ENCODE measurements at places on chromosomes 13 and 19. TPM values are rescaled to one million over a fixed set of nuclear protein-coding genes. Genes with fewer than 3 reads are reported as not detected.

Gene CD79A
- total RNA-seq: not detected

Gene ATCAY
- not detected for total RNA-seq

Gene CCDC169
- total RNA-seq: 3.7 TPM

Gene OR7D2
- total RNA-seq: not detected

Gene NKPD1
- total RNA-seq: 0.15 TPM

Gene TLE2
- 1.1 TPM for total RNA-seq

Gene PSG3
- not detected for total RNA-seq

Gene LILRB2
- total RNA-seq: not detected

Gene LRRC25
- total RNA-seq: not detected

Gene C1QTNF9B
- not detected for total RNA-seq

Gene GSX1
- not detected for total RNA-seq

Gene ZNF726
- 4.0 TPM for total RNA-seq

Gene CASP14
- total RNA-seq: not detected

Gene NLRP5
- not detected for total RNA-seq

Gene TPM4
- 555 TPM for total RNA-seq

Gene CSNK1A1L
- total RNA-seq: not detected

Gene PROZ
- not detected for total RNA-seq

Gene KRTDAP
- total RNA-seq: not detected

Gene VASP
- total RNA-seq: 71.2 TPM

Gene LGALS14
- not detected for total RNA-seq

Gene ZNF578
- total RNA-seq: 1.00 TPM

Gene CGB2
- total RNA-seq: 0.46 TPM

Gene PINLYP
- total RNA-seq: 6.3 TPM

Gene ACTMAP
- 1.7 TPM for total RNA-seq

Gene NOTCH3
- total RNA-seq: 2.0 TPM

Gene FUT1
- 1.1 TPM for total RNA-seq

Gene KLF12
- 6.7 TPM for total RNA-seq

Gene ZNF846
- total RNA-seq: 3.3 TPM

Gene CEACAM4
- not detected for total RNA-seq

Gene MBD3L2
- total RNA-seq: not detected

Gene NCLN
- total RNA-seq: 92.9 TPM

Gene SLC6A16
- total RNA-seq: 1.5 TPM

Gene PSG6
- not detected for total RNA-seq

Gene CLEC17A
- not detected for total RNA-seq

Gene KIR2DL3
- total RNA-seq: not detected

Gene GADD45B
- 10.9 TPM for total RNA-seq

Gene FAM32A
- total RNA-seq: 89.1 TPM

Gene IRGC
- not detected for total RNA-seq

Gene DCT
- 1,297 TPM for total RNA-seq

Gene OSCAR
- not detected for total RNA-seq

Data from melanocyte of skin (primary cell).